ENCODE measurements at places on chromosomes 11 and 22.

DNA sequence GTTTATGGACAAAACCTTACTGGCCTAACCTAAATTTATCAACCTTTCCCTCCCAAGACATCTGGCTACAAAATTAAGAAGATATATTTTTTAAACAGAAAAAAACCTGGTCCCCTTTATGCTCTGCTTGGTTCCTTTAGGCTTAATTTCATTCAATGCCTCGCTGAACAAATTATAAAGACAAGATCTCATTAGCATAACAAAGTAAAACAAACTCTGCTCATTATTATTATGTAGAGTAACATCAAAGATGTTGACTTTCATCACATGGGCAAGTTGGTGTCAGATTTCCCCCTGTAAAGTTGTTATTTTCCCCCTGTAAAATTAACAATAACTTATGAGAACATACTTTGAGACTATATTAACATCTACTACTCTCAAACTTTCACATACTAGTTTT lies 11.0 kb downstream of the RRAS2 start:
- no peak for DNase-seq

DNA sequence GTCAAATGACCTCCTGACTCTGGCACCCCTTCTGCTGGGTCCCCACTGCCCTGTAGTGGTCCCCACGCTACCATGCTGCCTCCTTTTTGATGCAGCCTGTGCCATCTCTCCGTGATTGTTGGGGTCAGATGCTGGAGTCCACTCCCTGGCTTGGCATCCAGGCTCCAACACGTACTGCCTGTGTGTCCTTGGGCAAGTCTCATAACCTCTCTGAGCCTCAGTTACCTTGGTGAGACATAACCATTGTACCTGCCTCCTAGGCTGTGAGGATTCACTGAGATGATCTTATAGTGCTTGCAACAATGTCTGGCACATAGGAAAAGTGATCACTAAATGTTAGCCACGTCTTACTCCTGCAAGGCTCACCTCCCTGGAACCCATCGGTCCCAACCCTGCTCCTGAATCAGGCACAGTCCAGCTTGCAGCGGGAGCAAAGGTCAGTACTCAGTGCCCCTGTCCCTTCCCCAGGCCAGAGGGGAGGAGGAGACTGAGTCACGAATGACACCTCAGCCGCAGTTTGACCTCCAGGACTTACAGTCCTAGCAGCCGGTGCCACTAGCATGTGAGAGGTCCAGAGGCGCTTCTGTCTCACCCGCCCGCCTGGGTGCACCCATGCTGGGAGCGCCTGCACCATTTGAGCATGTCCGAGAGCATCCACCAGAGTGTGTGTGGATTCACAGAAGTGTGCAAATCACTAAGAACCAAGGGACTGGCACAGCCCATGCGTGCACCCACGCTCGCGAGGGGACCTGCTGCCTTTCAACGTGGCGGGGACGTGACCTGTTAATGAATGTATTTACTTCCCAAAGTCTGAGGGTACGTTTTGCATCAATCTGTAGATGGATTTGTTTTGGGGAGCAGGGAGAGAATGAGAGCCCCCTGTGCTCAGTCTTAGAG lies 3.0 kb upstream of the APOA4 start:
- DNase-seq = no peak

GRCh38 chr11:75492181-75492820 lies 33.4 kb downstream of the GDPD5 start:
- DNase-seq = peak; percentile 14

- DNase-seq = no peak
Measured at GRCh38 chr22:30392661-30393321, 4.0 kb upstream of the SEC14L2 start.

- DNase-seq = no peak
Measured at GRCh38 chr22:37276776-37277175, 5.5 kb upstream of the CYTH4 start.

DNA sequence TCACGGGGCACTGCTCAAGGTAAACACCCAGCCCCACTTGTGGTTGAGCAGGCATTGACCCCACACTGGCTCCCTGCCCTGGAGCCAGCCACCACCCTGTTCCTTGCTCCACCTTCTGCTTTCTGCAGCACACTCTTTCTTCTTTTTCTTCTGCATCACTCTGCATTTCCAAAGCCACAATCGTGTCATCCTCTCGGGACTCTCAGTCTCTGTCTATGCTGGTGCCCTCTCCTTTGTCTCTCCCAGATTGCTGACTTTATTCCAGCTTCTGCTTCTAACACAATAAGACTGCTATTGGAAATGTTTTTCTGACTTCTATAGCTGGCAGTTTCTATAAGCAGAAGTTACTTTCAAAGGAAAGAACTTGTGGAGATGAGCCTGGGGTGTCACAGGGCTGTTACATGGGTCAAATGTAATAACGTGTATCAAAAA lies 14.4 kb downstream of the GRAP2 start:
- no peak for DNase-seq

- no peak for DNase-seq
Measured at GRCh38 chr11:16853859-16854258, 115.4 kb downstream of the C11orf58 start.

GRCh38 chr11:43575913-43576310 lies 104.6 kb upstream of the HSD17B12 start:
- DNase-seq = no peak

- no peak for DNase-seq
Measured at GRCh38 chr11:104380358-104380757, 216.4 kb upstream of the PDGFD start.

- DNase-seq = no peak
Measured at GRCh38 chr11:95778699-95779098, 10.9 kb downstream of the FAM76B start.

GRCh38 chr22:25395468-25395867 lies 169.0 kb upstream of the GRK3 start:
- DNase-seq = no peak

- DNase-seq = no peak
Measured at GRCh38 chr11:109972181-109972715, 120.9 kb upstream of the ZC3H12C start.

- DNase-seq = no peak
Measured at GRCh38 chr11:118842369-118842768, 41.3 kb upstream of the CXCR5 start.

- no peak for DNase-seq
Measured at GRCh38 chr11:73163638-73164174, 21.6 kb upstream of the FCHSD2 start.

GRCh38 chr11:122788781-122789535 lies 49.3 kb upstream of the CRTAM start:
- no peak for DNase-seq

- DNase-seq = no peak
Measured at GRCh38 chr11:102926961-102927623, 28.4 kb downstream of the MMP13 start.

GRCh38 chr11:64924910-64925284 lies 408 bp downstream of the PPP2R5B start:
- no peak for DNase-seq

- DNase-seq = no peak
Measured at GRCh38 chr11:60718524-60719316, 5.8 kb upstream of the MS4A18 start.

- DNase-seq = no peak
Measured at GRCh38 chr22:22814666-22815396, 72.8 kb upstream of the IGLL5 start.

- DNase-seq = no peak
Measured at GRCh38 chr11:959027-959426, 33.4 kb downstream of the AP2A2 start.

- no peak for DNase-seq
Measured at GRCh38 chr11:7320306-7320705, 68.6 kb downstream of the SYT9 start.

DNA sequence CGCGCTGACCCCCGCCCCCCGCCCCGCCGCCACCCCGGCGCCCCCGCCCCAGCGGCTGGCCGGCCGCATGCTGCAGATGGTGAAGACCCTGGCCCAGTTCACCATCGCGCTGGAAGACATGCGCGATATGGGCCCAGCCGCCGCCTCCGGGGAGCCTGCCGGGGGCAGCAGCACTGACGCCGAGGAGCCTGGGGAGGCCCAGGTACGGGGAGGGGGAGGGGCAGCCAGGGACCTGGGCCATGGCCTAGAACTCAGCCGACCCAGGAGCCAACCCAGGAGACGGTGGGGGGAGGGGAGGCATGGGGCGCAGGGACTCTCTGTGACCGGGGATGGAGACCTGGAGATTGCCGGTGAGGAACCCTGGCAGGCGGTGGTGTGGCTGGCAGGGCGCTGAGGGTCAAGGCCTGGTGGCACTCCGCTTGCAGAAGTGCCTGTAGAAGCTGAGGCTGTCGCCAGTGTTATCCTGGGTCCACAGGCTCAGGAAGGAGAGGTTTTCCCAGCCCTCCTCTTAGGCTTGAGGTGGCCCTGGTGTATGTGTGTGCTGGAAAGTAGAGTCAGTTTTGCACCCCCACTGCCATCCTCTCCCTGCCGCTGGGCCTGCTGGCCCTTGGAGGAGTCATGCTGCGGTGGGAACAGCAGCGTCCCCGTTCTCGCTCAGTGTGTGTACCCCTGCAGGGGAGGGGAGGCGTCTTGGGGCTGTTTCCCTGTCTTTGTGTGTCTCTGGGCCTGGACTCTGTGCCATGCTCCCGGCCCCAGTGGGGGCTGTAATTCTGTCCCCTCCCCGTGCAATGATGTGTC lies 32.9 kb upstream of the RELT start:
- no peak for DNase-seq

DNA sequence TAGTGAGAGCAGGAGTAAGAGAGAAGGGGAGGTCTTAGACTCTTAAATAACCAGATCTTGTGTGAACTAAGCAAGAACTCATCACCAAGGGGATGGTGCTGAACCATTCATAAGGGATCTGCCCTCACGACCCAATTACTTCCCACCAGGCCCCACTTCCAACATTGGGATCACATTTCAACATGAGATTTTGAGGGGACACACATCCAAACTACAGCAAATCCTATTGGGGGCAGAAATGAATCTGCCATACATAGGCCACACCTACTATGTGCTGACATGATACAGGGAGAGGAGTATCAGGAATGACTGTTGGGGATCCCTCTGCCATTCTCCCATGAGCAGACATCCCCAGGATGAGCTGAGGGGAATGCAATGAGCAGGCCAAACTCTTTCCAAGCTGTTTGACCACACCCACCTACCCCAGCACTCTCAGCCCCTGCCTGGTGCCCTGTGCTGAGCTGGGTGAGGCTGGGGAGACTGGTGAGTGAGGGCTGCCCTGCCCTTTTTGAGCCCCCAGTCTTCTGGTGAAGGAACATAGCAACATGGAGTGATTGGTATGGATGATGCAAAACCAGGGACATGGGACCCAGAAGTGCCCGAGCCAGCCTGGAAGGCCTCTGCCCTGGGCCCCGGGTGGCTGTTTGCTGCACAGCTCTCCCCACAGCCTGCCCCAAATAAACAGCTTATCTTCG lies 1.2 kb upstream of the GTSE1 start:
- no peak for DNase-seq

GRCh38 chr22:49398646-49399045 lies 429.0 kb downstream of the BRD1 start:
- no peak for DNase-seq

- DNase-seq = no peak
Measured at GRCh38 chr11:68053117-68053516, 14.3 kb downstream of the TCIRG1 start.

GRCh38 chr22:29330753-29331152 lies 15.3 kb upstream of the RASL10A start:
- DNase-seq = no peak
